Aorta (tissue), 5 donors: ENCODE measurements at places on chromosomes 7 and 10. TPM values are rescaled to one million over a fixed set of nuclear protein-coding genes. Genes with fewer than 3 reads are reported as not detected.

HYAL4 gene
- not detected for polyA plus RNA-seq

CCDC3 gene
- 50.0 TPM for polyA plus RNA-seq

GIMAP1 gene
- 4.3 TPM for polyA plus RNA-seq

SEC61A2 gene
- polyA plus RNA-seq: 3.3 TPM

PRR15 gene
- polyA plus RNA-seq: 18.4 TPM

LUC7L2 gene
- 79.7 TPM for polyA plus RNA-seq

AKR1C8 gene
- polyA plus RNA-seq: not detected

ACTL6B gene
- polyA plus RNA-seq: not detected

PAX4 gene
- polyA plus RNA-seq: not detected

CYP3A5 gene
- 0.61 TPM for polyA plus RNA-seq

LLCFC1 gene
- polyA plus RNA-seq: not detected

ADAMTS14 gene
- 0.13 TPM for polyA plus RNA-seq

PVRIG gene
- polyA plus RNA-seq: 0.25 TPM

HTR7 gene
- 2.5 TPM for polyA plus RNA-seq

C10orf105 gene
- polyA plus RNA-seq: not detected

BHLHA15 gene
- polyA plus RNA-seq: not detected

ENO4 gene
- polyA plus RNA-seq: not detected

MOGAT3 gene
- 5.4 TPM for polyA plus RNA-seq

PILRA gene
- 5.8 TPM for polyA plus RNA-seq

HPSE2 gene
- 1.2 TPM for polyA plus RNA-seq

OPN4 gene
- polyA plus RNA-seq: not detected

RASA4B gene
- 14.4 TPM for polyA plus RNA-seq

ZEB1 gene
- 36.8 TPM for polyA plus RNA-seq

ADCY1 gene
- polyA plus RNA-seq: 0.20 TPM

GPR26 gene
- not detected for polyA plus RNA-seq

AHR gene
- polyA plus RNA-seq: 16.9 TPM

CLRN3 gene
- polyA plus RNA-seq: not detected

GJD4 gene
- not detected for polyA plus RNA-seq

SLC35G1 gene
- polyA plus RNA-seq: 14.5 TPM

MAT1A gene
- not detected for polyA plus RNA-seq

CPEB3 gene
- 1.9 TPM for polyA plus RNA-seq

MPP7 gene
- 11.0 TPM for polyA plus RNA-seq

PNLIPRP3 gene
- not detected for polyA plus RNA-seq

SPDYE6 gene
- polyA plus RNA-seq: not detected

GRID1 gene
- not detected for polyA plus RNA-seq

TRIM50 gene
- polyA plus RNA-seq: not detected

CELF2 gene
- 20.3 TPM for polyA plus RNA-seq

POU6F2 gene
- 0.38 TPM for polyA plus RNA-seq

ZCCHC24 gene
- 60.4 TPM for polyA plus RNA-seq

RPP30 gene
- 42.6 TPM for polyA plus RNA-seq

ANKRD61 gene
- polyA plus RNA-seq: not detected

CALN1 gene
- not detected for polyA plus RNA-seq

TYW1B gene
- polyA plus RNA-seq: 1.7 TPM
